ENCODE measurements at places on chromosomes 5 and 9. TPM values are rescaled to one million over a fixed set of nuclear protein-coding genes. Genes with fewer than 3 reads are reported as not detected.

The GFI1B gene
- not detected for total RNA-seq

The RUSC2 gene
- 27.3 TPM for total RNA-seq

The GALNT12 gene
- total RNA-seq: 0.80 TPM

The SPAG8 gene
- total RNA-seq: not detected

The WASHC1 gene
- 27.5 TPM for total RNA-seq

The ACER2 gene
- total RNA-seq: 13.3 TPM

The LOX gene
- total RNA-seq: 5.9 TPM

The RNF183 gene
- total RNA-seq: not detected

The AOPEP gene
- 27.0 TPM for total RNA-seq

The DPYSL3 gene
- 4.7 TPM for total RNA-seq

The SH3RF2 gene
- total RNA-seq: 57.3 TPM

The CENPH gene
- 3.3 TPM for total RNA-seq

The BTNL9 gene
- total RNA-seq: 0.16 TPM

The NDUFAF2 gene
- 120 TPM for total RNA-seq

The PROP1 gene
- total RNA-seq: not detected

The BTNL8 gene
- not detected for total RNA-seq

The FCN1 gene
- not detected for total RNA-seq

The GABBR2 gene
- not detected for total RNA-seq

The ARHGAP26 gene
- total RNA-seq: 23.8 TPM

The SLC34A3 gene
- total RNA-seq: not detected

The LURAP1L gene
- total RNA-seq: 126 TPM

The TUSC1 gene
- total RNA-seq: 8.7 TPM

The KLHL3 gene
- 3.3 TPM for total RNA-seq

The PCDHGA4 gene
- 4.3 TPM for total RNA-seq

The TMED9 gene
- 275 TPM for total RNA-seq

The SLC25A25 gene
- total RNA-seq: 13.0 TPM

The FOXD4L3 gene
- 0.33 TPM for total RNA-seq

The DDX4 gene
- not detected for total RNA-seq

The NUTM2G gene
- total RNA-seq: not detected

The NRG2 gene
- total RNA-seq: 0.17 TPM

The POU5F2 gene
- 0.61 TPM for total RNA-seq

The TMEM215 gene
- not detected for total RNA-seq

The SPTAN1 gene
- 307 TPM for total RNA-seq

The PHF24 gene
- total RNA-seq: 0.67 TPM

The GABRA1 gene
- total RNA-seq: not detected

The TXNDC8 gene
- not detected for total RNA-seq

The OR1J2 gene
- not detected for total RNA-seq

The LRSAM1 gene
- total RNA-seq: 20.6 TPM

The SLC36A3 gene
- total RNA-seq: not detected

The SV2C gene
- under 0.01 TPM for total RNA-seq

The ENTREP1 gene
- 5.0 TPM for total RNA-seq

Data from mammary epithelial cell (primary cell).